ENCODE measurements at places on chromosomes 4 and X.

- DNase-seq: no peak
Observed at GRCh38 chr4:2251073-2251794, 9.3 kb upstream of the HAUS3 start.

DNA sequence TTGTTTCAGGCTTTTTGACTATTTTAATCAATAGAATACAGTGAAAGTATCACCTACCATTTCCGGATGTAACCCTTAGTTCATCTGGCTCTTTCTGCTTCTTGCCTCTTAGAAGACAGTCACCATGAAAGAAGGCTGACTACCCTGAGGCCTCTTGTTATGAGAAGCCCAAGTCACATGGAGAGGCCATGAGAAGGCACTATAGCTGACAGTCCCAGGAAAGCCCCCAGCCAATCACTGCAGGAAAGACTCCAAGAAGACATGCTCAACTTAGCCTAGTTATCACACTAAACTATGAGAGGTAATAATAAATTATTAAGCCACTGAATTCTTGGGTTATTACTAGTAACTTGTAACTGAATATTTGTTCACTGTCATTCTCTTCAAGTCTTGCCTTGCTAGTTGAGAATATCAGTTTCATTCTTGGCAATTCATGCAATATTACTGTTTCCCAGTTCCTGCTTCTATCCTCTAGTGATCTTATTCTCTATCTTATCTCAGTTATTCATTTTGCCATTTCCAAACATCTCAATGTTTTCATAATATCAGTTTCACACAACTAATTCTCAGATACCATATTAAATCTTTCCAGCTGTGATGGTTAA, 57.1 kb upstream of the GUCY1A1 start:
- DNase-seq: no peak

- no peak for DNase-seq
Observed at GRCh38 chrX:56564164-56564885, 898 bp downstream of the UBQLN2 start.

DNA sequence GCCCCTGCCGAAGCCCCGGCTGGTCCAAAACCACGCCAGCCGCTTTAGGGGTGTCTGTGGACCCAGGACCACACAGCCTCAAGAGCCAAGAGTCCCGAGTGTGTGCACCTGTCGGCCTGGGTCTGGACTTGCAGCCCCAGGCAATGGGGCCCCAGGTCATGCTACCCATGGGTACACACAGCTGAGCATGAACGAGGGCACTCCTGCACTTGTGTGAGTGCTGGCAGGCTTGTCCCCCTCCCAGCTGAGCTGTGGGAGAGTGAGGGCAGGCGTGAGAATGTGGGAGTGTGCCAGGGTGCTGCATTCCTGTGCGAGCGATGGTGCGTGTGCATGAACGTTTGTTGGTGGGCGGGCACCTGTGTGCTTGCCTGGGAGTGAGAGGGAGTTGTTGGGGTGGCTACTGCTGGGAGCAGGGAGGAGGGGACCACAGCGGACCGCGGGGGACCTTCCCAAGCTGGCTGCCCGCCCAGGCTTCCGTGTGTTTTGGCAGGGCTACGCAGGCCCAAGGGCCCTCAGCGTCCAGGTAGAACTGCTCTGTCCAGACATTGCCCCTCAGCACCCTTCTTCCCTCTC, 30.8 kb downstream of the BLOC1S4 start:
- DNase-seq: no peak

- no peak for DNase-seq
Observed at GRCh38 chr4:133189147-133189517, 40.0 kb downstream of the PCDH10 start.

DNA sequence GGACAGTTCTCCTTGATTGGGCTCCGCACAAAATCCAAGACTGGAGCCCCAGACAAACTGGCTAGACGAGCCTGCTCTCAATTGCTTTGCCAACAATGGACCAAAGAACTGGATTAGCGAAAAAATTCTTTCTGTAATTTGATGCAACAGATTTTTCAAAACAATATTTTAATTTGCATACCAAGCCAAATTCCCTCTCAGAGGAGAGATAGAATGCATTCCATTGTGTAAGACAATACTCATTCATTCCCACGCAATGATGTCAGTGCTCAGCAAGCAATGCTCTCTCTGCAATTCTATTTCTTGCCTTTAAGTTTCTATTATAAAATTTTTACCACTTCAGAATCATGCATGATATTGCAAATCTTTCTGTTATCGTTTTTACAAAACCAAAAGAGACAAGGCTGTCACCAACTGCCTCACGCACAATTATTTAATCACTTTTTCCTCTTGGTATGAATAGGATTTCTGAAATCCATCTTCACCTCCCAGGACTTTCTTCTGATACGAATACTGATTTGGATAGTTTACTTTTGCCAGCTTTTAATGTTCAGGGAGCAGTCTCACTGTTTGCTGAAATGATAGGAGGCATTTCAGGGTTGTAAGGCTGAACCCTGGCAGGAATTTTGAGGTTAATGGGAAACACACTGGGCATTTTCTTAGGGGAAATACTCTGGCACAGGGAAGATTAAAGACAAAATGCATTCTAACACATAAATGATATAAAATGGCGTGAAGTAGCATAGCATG, 46.1 kb upstream of the HCCS start:
- no peak for DNase-seq
